ENCODE measurements at places on chromosomes 1 and 21. TPM values are rescaled to one million over a fixed set of nuclear protein-coding genes. Genes with fewer than 3 reads are reported as not detected.

DNA sequence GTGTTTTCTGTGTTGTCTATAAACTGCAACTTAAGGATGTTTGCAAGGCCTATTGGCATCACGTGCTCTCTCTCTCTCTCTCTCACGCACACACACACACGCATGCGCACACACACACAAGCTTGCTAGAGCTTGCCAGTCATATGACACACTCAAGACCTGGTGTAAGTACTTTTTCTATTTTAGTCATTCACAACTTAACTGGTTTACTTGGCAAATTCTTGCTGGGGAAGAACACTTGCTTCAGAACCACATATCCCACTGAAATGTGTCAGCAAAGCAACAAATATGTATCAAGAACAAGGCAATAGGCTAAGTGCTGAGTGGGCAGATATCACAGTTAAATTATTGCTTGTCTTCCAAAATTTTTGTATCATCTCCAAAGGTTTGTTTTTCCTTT, 107.8 kb downstream of the DISC1 start:
- no peak for DNase-seq

DNA sequence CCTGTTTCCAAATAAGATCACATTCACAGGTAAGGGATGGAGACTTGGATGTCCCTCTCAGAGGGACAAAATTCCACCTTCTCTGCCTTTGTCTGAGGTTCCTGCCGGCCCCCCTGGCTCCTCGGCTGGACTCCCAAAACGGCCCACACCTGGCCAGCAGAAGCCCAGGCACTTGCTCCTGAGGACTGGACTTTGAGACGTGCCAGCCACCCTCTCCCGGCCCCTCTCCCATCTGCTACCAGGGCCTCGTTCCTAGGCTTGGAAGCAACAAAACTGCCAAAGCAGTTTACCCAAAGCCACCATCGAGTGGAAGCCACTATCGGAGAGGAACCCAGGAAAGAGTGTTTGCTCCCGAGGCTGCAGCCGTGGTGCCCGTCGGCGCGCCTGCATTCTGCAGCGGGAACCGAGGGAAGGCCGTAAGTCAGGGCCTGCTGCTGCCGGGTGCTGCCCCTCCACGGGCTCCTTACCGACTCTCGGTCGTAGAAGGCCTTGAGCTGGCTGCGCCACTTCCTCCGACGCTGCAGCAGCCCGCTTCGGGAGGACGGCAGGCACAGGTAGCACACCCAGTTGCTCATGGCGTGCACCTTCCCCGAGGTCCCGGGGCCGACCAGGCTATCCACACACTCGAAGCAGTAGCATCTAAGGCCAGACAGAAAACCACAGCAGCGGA, 3.5 kb downstream of the DNMT3L start:
- peak; percentile 41 for DNase-seq

- peak; percentile 91 for DNase-seq
Observed at GRCh38 chr21:28393279-28393678, 599.4 kb downstream of the LTN1 start.

Gene VWA5B1
- 2.1 TPM for total RNA-seq

DNA sequence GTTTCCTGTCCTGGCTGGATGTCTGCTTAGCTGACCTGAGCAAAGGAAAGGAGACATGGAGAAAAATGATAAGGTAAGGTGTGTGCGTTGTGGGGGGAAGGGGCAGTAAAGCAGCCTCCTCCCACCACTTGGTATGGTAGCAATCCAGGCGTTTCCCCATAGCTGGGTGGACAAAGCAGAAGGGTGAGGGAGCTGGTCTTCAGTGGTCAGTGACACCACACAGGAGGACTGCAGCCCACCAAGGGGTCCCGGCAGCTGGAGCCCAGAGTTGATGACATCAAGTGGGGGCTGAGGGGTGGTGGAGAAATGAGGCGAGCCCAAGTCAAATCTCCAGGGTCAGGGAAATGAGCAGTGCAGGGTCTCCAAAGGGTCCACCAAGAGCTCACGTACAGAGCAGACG, 69.3 kb upstream of the LRRN2 start:
- no peak for DNase-seq

DNA sequence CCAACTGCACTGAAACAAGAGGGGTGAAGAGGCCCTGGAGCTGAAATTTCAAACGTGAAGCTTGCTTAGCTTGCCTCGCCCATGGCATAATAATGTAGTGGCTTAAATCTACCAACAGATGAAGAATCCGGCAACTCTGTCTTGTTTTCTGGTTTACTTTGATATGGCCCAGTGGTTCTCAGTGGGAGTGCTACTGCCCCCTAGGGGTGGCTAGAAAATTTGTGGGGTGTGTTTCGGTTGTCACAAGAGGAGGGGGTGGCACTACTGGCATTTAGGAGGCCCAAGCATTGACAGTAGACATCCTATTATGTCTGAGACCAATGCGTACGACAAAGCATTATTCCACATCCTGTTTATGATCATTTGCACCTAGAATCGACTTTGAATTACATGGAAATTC, 51.9 kb upstream of the C8B start:
- DNase-seq = no peak

DNA sequence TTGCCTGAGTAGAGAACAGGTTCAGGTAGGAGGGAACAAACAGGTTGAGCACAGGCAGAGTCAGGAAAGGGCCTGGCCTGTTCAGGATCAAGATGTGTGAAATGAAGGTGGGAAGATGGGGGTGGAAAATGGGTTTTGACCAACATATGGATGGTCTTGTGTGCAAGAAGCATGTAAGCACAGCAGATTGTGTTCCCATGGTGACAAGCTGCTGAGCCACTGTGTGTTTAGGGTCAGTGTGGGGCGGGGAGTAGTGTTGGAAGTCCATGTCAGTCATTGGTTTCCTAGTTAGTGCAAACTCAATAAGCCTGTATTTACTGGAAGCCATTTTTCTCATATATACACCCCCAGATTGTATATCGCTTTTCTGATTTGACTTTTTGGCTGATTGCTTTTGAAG, 111.9 kb downstream of the CAMTA1 start:
- no peak for DNase-seq

GRCh38 chr21:29630441-29630840, 309.4 kb downstream of the GRIK1 start:
- no peak for DNase-seq

All from mucosa of descending colon (tissue), 3 donors.